Stimulated activated CD4-positive, alpha-beta T cell treated with anti-CD3 and anti-CD28 coated beads, Interleukin-1b, Interleukin-23, amount 100 ng/mL, for 1 hour (primary cell): ENCODE measurements at places on chromosomes 3 and 15.

DNA sequence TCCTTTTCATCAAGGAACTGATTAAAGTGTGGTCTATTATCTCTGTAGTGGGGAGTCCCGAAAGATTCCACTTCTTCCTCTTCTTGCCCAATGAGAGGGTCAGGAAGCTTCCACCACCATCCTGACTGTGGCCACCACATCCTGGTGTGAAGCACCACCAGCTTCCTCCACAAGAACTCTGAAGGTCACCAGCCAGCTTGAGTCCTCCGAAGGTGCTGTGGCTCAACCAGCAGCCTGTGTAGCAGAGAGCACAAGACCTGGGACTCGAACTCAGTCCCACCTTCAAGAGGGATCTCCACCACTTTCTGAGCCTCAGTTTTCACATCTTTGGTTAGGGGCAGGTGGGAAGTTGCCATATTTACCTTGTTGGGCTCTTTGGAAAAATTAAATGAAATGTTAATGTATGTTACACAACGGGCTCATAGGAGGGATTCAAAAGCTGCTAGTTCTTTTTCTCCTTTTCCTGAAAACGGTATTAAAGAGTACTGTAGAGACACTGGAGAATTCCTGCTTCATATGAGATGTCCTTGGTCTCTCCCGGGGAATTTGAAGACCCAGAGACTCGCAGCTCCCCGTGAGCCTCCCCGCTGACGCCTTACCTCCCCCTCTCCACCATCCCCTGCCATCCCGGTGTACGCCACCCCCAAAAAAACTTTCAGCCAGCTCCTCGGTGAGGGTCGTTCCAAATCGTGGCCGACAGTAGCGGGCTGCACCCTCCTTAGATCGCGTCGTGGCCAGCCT lies 816 bp upstream of the ACAN start:
- DNase-seq, result no peak

DNA sequence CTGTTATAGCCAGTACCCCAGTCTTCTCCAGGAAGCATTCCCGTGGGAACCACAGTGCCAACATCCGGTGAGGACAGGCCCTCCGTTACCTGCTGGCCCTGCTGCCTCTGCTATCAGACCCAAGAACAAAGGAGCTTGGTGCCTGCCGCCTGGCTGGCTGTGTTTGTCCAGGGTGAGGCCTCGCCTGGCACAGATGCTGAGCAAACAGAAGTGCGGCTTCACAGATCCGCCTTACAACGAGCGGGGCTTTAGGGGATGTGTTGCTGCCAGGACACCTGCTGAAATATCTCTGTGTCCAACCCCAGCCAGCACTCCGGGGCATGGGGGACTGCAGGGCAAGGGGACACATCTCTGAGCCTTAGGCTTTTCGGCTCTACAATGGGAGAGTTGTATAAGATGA lies 2.2 kb upstream of the EPHB3 start:
- DNase-seq, result no peak

DNA sequence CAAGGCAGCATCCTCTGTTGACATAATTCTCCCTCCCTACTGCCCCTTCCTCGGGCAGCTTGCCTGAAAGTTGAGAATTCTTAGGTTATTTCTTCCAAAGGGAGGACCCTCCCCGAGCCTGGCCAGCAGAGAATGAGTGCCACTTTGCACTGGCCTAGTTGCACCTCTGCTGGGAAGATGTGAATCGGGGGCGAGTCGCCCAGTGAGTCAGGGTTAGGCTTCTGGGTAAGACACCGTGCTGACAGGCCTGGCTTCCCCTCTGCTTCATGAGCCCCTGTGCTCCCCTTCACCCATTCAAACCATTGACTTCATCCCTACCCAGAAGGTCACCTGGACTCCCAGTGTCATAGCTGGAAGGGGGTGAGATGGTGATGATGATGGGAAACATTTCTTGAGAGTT lies 82.3 kb downstream of the AAGAB start:
- no peak for DNase-seq

DNA sequence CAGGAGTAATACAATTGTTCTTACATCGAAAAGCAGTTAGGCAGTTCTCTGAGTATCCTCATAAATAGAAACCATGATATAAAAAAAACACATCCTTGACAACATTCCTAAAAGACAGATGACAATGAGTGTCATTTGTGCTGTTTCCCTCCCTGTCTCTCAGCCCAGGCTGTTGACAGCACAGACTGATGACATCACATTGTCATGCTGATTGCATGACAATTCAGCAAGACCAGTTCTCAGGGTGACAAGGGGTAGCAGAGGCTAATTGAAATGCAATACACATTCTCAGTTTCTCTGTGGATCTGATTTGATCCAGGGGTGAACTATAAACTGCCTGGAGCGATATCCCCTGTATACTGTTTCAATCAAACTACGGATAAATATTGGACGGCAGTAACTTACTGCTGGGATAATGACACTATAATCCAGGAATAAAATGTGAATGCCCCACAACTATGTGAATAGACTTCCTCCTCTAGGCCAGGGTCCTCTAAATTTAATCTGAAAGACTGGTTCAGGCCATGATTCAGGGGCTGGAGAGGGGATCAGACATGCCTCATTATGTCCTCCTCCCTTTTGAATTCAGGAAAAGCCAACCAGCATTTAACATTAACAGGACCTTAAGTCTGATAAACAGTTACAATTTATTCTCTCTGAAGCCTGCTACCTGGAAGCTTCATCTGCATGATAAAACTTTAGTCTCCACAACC lies 16.7 kb upstream of the EIF1B start:
- DNase-seq, result no peak

GRCh38 chr3:107524841-107525643 lies 2.3 kb downstream of the BBX start:
- DNase-seq, result no peak

GRCh38 chr3:188320757-188321156 lies 166.8 kb downstream of the LPP start:
- no peak for DNase-seq

DNA sequence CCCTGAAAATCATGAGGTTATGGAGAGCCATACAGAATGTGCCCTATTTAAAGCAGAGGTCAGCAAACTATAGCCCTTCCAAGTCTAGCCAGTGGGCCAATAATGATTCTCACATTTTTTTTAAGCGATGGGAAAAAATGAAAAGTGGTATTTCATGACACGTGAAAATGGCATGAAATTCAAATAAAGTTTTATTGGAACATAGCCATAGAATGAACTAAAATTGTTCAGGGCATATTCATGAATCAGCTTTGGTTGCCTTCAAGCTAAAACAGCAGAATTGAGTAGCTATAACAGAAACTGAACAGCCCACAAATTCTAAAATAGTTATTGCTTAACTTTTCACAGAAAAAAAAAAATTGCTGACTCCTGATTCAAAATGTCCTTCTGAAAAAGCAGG lies 104.5 kb downstream of the TFG start:
- no peak for DNase-seq

- DNase-seq, result no peak
These were observed 241.3 kb upstream of the LRTM1 start for GRCh38 chr3:55169161-55169560.

- DNase-seq, result no peak
These were observed 89.1 kb downstream of the TPRG1 start for GRCh38 chr3:189260556-189261493.

GRCh38 chr3:127040216-127040615 lies 57.3 kb downstream of the PLXNA1 start:
- DNase-seq, result no peak

DNA sequence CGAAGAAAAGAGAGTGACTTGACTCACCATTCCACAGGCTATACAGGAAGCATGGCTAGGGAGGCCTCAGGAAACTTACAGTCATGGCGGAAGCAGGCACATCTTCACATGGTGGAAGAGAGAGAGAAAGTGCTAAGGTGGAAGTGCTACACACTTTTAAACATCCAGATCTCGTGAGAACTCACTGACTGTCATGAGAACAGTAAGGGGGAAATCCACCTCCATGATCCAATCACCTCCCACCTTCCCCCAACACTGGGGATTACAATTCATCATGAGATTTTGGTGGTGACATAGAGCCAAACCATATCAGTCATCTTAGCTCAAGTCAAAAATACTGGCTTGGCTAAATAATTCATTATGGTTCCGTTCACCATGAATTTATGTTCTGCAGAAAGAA lies 45.3 kb upstream of the NEDD4 start:
- no peak for DNase-seq

DNA sequence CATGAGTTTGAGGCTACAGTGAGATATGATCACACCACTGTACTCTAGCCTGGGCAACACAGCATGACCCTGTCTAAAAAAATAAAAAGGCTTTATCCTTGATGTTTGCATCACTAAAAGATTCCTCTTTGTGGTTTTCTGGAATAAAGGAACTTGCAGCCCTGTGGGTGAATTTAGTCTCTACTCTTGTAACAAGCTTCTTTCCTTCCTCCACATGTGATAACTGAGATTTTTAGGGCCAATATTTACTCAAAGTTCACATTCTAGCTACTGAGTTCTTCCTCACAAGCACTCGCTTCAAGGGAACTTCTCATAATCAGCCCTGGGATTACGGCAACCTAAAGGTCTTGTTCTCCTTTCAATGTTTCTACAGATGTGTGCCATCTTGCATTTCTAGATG lies 24.6 kb downstream of the COMMD2 start:
- DNase-seq, result no peak

DNA sequence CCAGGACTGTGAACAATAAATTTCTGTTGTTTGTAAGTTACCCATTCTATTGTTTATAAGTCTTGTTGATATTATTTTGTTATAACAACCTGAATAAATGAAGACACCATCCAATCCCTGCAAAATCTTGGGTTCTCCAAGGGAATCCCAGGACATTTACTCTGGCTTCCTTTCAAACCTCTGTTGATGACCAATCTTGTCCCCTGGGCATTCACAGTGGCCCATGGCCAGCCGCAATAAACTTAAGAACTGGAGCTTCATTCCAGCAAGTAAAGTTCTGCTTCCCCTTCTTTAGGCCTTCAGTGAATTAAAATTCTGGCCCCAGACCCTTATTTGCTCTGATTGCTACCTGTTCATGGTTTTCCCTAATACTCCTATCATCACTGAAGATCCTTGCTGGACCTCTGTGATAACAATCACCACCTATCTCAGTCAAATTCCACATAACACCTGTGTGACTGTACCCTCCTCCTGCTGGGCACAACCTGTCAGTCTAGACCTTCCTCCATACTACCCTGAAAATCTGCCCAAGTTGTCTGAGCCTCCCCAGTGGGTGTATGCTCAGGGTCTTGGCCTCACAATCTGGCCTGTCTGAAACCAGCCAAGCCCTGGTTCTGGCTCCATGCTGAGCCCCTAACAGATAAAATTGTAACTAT lies 153.1 kb downstream of the SEMA6D start:
- DNase-seq, result no peak

DNA sequence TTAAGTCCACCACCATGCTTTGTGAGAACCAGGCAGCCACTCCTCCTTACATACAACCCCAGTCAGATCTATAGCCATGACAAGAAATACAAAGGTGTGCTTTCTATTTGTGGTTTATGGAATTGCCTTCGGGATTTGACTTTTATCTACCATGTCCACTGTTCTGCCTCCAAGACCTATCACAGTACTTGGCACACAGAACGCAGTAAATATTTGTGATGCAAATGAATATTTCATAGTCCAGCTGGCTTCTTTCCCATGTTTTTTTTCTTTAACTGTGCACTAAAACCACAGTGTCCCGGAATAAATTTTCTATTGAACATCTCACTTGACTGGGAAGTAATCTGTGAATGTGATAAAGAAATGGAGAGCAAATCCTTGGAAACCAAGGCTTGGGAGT lies 314.7 kb downstream of the RORA start:
- no peak for DNase-seq

DNA sequence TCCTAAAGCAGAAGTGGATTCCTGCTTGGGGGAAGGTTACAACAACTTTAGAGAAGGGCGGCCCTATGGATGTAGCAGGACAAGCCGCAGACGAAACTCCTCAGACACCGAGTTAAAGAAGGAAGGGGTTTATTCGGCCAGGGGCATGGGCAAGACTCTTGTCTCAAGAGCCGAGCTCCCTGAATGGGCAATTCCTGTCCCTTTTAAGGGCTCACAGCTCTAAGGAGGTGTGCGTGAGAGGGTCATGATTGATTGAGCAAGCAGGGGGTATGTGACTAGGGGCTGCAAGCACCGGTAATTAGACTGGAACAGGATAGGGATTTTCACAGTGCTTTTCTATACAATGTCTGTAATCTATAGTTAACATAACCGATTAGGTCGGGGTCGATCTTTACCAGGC lies 879 bp upstream of the PDHB start:
- DNase-seq, result no peak

DNA sequence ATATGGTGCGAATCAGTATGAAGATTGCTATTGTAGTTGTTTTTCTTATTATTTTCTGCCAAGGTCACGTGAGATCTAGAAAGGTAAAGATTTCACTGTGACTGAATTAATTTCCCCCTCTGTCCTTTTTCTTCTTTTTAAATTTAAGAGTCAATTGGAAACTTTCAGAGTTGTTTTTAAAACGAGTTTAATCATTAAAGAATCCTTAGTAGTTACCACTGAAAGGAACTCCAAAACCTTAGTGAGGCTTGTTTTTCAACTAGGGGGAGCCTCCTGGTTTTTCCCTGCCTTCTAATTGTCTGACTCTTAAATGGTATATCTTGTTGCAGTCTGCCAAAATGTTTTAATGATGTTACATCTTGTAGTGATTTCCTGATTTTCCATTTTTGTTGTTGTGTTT lies 17.6 kb downstream of the P2RY12 start:
- no peak for DNase-seq

GRCh38 chr3:180185650-180186049 lies 148.9 kb upstream of the PEX5L start:
- no peak for DNase-seq

GRCh38 chr15:62454567-62455172 lies 289.6 kb upstream of the C2CD4B start:
- DNase-seq, result no peak

- no peak for DNase-seq
These were observed 9.8 kb downstream of the SELENOS start for GRCh38 chr15:101267320-101268104.

DNA sequence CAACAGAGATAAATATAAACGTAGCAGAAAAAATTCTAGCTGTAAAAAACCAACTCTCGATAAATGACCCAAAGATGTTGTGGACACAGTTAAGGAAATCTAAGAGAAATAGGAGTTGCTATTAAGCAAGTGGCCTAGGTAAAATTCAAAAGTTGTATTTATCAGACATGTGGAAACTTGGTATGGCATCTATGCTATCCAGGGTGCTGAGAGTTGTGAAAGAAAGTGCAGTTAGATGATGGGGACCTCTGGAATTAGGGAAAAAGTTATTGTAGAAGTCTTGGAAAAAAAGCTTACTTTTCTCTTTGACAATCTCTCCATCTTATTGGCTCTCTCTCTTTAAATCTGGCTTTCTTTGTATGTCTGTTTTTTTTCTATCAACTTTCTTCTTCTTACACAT lies 1090.9 kb downstream of the TBL1XR1 start:
- DNase-seq, result no peak

DNA sequence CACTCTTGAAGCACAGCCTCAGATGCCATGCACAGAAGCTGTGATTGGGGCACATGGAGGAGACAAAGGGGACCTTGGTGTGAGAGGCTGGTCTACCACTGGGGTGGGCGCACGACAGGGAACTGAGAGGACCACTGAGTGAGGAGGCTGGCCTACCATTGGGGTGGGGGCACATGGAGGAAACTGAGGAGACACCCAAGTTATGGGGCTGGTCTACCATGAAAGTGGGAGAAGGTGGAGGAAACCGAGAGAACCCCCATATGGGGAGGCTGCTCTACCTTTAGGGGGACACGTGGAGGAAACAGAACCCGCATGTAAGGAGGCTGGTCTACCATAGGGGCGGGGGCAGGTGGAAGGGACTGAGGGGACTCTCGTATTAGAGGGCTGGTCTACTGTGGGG lies 153.4 kb downstream of the FBLN2 start:
- DNase-seq, result no peak
